ENCODE measurements at places on chromosomes 4 and X.

GRCh38 chr4:85391589-85392410 lies 83.2 kb upstream of the ARHGAP24 start:
- DNase-seq, result no peak

DNA sequence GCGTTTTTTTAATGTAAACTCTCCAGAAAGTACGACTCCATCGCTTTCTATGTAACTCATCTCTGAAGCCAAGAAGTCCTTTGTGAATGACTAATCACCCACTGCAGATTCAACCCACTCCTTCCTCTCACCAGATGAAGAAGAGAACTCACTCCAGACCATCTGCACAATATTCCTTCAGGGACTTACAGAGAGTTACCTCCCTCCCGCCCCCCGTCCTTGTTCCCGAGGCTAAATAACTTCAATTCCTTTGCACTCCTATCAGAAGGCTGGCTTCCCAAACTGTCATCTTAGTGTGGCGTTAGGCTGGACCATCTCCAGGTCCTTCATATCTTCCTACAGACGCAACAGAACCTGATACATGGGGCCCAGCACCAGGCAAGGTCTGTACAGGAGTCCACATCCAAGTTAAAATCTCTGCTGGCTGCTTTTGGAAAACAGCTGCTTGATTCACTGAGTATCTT lies 82.4 kb downstream of the AFAP1 start:
- DNase-seq, result no peak

GRCh38 chrX:153765138-153766079 lies 1.4 kb downstream of the PLXNB3 start:
- no peak for DNase-seq

DNA sequence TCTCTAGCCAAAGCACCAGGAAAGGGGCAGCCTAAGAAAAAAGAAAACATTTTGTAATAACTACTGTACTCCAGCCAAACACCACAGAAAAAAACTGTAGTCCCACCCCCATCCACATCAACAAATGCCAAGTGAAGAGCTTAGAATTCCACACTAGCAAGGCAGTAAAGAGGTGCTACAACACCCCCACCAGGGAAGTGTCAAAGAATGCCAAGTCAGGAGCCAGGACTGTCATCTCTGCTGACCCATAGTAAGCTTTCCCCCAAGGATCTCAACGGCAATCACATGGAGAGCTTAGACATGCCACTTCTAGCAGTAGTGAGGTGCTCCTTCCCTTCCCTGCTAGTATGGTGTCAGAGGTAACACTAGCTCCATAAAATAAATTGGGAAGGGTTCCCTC lies 34.4 kb upstream of the CCDC160 start:
- DNase-seq, result no peak

GRCh38 chr4:108060164-108060563 lies 70.5 kb downstream of the HADH start:
- no peak for DNase-seq

DNA sequence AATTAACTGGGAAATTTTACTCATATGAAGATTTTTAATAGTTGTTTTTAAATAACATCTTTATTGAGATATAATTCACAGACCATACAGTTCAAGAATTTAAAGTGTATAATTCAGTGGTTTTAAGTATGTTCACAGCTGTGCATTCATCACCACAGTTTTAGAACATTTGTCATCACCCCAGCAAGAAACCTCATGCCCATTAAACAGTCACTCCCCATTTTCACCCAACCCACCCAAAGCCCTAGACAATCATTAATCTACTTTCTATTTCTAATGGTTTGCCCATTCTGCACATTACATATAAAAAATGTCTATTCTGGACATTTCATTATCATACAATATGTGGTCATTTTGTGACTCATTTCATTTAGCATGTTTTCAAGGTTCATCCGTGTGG lies 2.8 kb downstream of the UPRT start:
- DNase-seq, result no peak

- DNase-seq, result no peak
Measured at GRCh38 chr4:22739968-22740367, 47.2 kb downstream of the GBA3 start.

GRCh38 chr4:108830509-108831244 lies 67.8 kb upstream of the ETNPPL start:
- no peak for DNase-seq

DNA sequence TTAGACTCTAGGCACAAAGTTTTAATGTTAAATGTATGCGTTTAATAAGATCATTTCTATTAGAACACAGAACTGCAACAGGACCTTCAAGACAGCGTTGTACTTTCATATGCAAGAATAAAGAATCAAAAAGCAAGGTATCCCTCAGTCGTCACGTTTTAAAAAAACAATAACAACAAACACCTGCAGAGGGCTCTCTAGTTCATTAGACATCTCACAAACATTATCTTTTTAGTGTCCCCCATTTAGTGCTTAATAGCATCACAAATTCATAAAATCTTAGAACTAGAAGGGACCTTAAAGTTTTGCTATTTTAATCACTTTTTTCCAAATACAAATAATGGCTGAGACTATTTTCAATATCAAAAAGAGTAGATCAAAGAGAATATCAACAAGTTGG lies 236.6 kb downstream of the DCHS2 start:
- no peak for DNase-seq

DNA sequence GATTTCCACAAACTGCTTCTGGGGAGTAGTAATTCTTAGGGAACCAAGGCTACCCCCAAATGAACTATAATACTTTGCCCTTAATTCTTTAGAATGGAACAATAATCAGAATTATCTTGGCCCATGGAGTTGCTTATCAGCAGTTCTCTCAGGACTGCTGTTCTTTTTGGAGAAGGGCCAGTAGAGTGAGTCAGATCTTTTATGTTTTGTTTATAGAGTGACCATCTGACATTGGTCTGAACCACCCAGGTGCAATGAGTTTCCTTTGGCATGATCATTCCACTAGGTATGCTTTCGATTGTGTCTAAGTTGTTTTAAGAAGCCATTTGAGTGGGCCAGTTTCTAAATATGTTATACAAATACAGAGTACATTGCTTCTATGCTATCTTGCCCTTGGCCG lies 31.8 kb downstream of the PRRG1 start:
- no peak for DNase-seq

All from activated naive CD4-positive, alpha-beta T cell treated with anti-CD3 and anti-CD28 coated beads, Interleukin-2, amount 10 ng/mL, durations not matched to agents 7 days and 5 days (primary cell).